ENCODE measurements at places on chromosomes 7 and 10.

DNA sequence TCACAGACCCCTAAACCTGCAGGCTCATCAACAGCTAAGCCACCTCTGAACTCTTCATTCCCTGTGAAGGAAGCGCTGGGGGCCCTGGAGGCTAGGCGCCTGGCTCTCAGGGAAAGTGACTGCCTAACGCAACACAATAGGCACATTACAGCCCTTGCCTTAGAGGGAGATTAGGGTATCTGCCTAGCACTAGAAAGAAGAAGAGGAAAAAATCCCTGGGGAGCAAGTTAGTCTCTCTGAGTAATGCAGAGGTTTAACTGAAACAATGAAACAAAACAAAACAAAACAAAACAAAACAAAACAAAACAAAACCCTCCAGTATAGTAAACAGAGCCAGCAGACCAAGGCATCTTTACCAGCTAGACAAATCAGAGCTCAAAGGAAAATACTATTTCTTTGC lies 2.6 kb downstream of the ZNF777 start:
- DNase-seq = no peak

- DNase-seq = no peak
Observed at GRCh38 chr7:50721661-50722259, 60.9 kb downstream of the GRB10 start.

- DNase-seq = no peak
Observed at GRCh38 chr7:131557652-131558385, 1.4 kb upstream of the PODXL start.

- no peak for DNase-seq
Observed at GRCh38 chr7:85101347-85101746, 85.5 kb downstream of the SEMA3D start.

DNA sequence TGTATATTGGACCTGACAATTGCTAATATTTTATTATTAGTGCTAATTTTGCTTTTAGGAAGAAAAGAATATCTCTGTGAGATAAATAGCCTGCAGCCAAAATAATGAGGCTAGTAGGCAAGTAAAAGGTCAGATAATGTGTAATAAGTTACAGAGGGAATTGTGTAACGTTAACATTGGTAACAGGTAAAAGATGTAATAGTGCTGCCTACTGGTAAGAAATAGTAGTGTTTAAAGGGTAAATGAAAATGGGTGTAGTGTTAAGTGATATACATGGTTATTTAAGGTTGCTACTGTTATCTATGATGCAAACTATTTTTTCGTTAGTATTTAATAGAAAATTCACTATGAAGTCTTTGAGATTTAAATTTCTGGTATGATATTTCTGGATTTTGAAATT lies 9.2 kb upstream of the FOXP2 start:
- DNase-seq = no peak

- no peak for DNase-seq
Observed at GRCh38 chr7:16978358-16979244, 96.8 kb upstream of the AGR3 start.

- DNase-seq = no peak
Observed at GRCh38 chr7:66078067-66078466, 2.4 kb downstream of the ASL start.

- DNase-seq = no peak
Observed at GRCh38 chr10:77036993-77037734, 600.4 kb downstream of the KCNMA1 start.

DNA sequence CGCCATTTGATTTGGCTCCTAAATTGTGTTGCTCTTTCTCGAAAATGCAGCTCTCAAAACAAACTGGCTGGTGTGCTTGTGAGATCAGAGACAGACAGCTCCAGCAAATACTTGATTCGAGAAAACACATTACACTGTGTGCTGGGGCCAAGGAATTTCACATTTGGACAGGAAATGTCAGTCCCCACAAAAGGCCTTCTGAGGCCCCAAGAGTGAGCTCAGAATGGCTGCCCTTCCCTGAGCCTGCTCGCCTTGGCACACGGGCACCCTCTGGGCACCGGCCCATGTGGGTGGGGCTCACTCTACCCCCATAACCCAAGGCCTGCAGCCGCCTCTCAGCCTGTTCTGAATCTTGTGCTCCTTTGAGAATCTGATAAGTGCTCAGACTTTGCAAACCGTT lies 13.9 kb upstream of the HSPA12A start:
- DNase-seq = no peak

GRCh38 chr10:87973635-87974034 lies 110.2 kb downstream of the PTEN start:
- DNase-seq = no peak

- no peak for DNase-seq
Observed at GRCh38 chr7:832167-832967, at the start of gene SUN1. Gene SUN1, plus strand, starts transcription at chr7:832476. Its CDS starts 49 bp downstream, at chr7:832525.

Data from left forelimb (tissue), 1 donor.